ENCODE measurements at places on chromosomes 13 and 19.

DNA sequence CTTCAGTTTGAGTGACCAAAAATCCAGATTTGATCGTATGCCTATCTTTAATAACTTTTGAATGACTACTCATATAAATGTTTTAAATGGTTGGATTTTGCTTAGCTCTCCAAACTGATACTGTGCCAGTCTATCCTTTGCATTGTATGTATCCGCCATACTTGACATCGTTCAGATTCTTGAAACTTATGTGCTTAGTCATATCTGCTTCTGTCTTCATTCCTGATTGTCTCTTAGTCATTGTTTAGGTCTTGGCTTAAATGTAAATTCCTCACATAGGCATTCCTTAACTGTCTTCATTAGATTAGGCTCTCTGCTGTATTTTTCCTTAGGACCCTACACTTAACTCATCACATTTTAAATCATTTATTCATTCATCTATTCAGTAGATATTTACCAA is 126.0 kb downstream of the PCCA start:
- no peak for DNase-seq

DNA sequence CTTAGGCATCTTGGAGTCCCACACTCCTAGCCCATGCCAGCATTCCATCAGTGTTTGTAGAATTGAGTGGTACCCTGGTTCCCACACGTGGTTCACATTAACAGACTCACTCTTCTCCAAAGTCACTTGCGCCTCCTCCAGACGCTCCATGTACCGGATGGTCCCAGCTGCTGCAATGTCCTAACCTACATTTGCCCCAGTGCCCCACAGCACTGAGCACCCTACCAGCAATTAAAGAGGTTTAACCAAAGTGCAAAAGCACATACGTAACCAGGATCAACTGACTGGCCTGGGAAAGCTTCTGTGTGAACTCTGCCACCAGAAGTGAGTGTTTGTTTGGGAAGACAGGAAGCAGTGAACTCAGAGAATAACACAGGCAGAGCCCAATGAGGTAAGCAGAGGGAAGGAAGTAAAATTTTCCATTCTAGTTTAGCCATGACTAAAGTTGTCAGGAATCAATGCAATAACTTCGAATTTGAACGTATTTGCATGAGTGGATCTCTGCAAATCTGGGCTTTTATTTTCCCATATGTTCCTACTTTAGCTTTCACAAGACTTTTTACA is 7.3 kb upstream of the MEDAG start:
- DNase-seq = no peak

GRCh38 chr13:40352802-40353562 is 313.5 kb downstream of the FOXO1 start:
- no peak for DNase-seq

DNA sequence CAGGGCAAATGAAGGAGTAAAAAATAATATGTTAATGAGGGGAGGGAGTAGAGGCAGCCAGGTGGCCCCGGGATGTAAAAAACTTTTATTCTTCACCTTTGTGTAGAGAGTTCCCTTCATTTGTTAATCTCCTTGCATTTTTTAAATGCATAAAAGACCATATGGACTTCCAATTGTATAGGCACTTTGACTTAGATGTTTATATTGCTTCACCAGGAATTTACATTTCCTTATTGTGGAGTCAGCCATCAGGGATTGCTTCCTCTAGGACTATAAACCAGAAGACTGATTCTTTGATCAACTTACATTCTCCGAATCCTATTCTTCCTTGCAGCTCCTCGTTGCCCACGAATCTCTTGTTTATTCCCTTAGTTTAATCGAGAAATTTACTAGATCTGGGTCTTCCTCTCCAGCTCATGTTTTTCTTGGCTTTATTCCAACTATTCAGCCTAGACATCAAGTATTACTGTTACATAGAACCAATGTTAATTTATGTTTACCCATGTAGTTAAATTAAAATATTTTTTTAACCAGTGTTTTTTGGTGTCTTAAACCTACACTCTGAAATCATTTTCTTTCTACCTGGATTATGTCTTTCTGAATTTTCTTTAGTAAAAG is 1187.0 kb upstream of the SLC10A2 start:
- no peak for DNase-seq

DNA sequence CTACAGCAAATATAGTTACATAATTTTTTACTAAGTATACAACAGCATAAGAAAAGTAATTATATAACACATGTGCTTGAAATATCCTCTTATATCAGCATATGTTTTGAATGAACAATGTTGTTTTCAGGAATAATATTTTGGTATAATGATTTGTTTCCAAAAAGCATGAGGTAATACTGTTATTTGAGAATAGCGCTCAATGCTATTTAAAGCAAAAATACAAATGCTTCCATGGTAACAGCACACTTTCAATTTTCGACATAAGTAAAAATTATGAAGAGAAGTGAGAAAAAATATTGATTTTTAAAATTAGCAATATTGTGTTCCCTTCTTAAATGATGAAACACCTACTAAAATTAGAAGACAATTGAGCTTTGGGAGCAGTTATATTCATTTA is 715.9 kb upstream of the ATXN8OS start:
- DNase-seq = no peak

DNA sequence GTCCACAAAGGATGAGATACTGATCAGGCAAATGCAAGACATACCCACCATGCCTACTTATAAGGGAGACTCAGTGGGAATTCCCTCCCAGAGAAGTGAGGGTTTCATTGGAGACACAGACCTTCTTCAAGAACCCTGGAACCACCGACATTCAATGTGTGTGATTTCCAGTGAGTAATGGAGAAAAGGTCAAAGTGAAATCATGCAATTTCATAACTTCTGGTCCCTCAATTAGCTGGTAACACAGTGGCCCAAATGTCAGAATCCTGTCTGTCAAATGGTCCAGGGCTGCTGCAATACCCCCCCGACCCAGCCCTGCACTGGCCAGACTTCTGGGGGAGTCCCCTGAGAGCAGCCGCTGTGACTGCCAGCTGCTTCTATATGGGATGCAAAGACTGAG is 4.7 kb upstream of the METTL21C start:
- DNase-seq = no peak
